ENCODE measurements at places on chromosomes 2 and 18.

DNA sequence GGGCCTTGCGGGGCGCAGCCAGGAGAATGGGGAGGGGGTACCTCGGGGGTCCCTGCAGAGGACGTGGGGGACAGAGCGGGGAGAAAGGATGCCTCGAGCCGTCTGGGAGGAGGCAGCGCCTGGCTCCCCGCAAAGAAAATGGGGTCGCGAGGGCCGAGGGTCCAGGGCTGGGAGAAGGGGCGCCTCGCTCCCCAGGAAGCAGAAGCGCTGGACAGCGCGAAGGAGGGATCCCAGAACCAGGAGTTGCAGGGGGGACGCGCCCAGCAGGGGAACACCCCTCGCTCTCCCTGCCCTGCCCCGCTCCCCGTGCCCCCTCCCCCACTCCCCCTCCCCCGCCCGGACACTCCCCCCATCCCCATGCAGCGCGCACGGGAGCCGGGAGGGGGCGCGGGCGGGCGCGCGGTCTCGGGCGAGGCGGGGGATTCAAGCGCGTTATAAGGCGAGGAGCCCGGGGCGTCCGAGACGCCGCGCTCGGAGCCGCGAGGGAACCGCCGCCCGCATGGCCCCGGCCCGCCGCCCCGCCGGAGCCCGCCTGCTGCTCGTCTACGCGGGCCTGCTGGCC, at the start of gene ERFE:
Gene ERFE (plus strand): TSS at position 462 of the 562 bp plus-strand sequence. CDS start 38 bp downstream, at position 500.
- no peak for DNase-seq

GRCh38 chr2:25324251-25324650, 17.5 kb downstream of the DNMT3A start:
- no peak for DNase-seq

DNA sequence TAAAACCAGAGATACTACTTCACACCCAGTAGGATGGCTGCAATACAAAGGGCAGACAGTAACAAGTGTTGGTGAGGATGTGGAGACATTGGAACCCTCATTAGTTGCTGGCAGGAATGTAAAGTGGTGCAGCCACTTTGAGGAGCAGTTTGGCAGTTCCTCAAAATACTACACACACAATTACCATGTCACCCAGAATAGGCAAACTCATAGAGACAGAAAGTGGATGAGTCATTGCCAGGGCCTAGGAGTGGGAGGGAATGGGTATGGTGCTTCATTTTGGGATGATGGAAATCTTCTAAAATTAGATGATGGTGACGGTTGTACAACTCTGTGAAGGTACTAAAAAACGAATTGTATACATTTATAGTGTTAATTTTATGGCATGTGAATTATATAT, 54.8 kb downstream of the ATP9B start:
- DNase-seq, result no peak

- DNase-seq, result no peak
These were observed 48.3 kb downstream of the RFTN2 start for GRCh38 chr2:197626965-197627625.

All from AG04449 (cell line).